CD4-positive, alpha-beta memory T cell (primary cell): ENCODE measurements at places on chromosomes 3 and 15. TPM values are rescaled to one million over a fixed set of nuclear protein-coding genes. Genes with fewer than 3 reads are reported as not detected.

Gene VPS39
- 114 TPM for total RNA-seq

Gene ZIC1
- not detected for total RNA-seq

DNA sequence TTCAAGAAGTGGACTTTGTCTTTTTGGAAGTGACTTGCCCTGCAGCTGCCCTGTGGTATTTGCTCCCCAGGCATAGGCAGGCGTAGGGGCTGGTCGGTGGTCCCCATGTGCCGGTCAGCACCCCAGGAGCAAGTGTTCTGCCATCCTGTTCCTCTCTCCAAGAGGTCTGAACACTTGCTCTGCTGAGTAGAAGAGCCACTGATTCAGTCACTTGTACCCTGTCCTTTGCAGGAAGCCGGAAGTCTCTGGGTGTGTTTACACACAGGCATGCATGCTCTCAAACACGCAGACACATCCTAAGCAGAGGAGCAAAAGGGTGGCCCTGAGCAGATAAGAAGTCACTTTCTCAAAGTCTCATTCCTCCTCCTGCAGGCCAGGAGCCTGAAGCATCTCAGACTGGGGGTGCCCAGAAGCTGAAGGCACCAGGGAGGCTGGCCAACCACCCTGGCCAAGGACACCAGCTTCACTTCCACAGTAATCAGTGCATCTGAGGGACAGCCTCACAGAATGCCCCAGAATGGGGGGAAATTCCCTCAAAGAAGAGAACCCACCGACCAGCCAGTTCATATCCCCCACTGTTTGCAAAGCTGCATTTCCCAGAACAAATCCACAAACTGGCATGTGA, 88.7 kb upstream of the POMGNT2 start:
- peak; percentile 57 for DNase-seq

DNA sequence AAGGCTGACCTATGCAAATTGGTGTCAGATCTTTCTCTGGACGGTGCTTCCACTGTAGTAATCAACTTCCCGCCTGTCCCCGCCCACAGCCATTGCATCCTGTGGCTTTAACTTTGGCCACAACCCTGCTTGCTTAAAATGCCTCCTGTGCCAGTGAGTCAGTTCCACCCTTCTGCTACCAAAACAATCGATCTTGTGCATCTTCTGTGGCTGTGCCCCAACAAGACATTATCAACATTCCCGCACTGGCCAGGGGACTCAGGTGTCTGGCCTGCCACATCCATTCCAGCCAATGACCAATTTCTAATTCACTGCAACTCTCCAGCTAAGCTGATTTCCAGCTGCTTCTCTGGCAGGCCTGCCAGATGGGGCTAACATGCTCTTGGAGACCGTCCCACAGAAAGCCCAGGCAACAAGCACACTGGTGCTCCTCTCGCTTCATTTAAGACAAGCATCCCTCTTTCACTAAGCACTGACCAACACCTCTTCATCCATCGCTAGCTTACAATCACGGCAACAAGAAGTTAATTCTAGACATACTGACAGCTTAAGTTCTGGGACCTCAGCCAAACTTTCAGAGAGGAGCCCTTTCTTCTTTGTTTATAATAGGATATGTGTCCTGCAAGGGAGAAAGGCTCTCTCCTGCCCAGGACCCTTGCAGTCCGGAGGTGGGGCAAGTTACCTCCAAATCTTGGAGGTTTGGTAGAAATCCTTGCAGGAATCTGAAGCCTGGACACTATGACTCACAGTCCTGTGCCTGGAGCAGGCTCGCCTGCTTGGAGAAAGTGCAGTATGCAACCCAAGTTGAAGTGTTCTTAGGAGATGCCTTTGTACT, 6.7 kb downstream of the CA12 start:
- DNase-seq, result no peak

DNA sequence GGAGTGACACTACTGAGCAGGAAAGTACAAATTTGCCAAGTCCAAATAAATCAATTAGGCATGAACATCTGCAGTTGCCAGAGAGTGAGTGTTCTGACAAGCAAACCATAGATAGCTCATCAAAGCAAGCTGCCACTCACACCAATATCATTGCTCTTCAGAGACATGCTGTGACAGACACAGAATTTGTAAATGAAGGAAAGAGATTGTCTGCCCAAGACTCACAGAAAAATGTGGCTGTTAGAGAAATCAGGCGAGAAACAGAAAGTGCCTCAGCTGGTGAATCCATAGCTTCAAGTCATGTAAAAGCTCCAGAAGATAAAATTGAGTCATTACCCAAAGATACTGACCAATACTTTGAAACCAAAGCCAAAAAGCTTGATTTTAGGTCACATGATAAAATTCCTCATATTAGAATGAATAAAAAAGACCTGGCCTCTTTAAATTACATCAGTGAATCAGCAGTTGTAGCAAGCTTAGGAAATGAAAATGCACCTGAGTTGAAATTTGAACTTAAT, 50.8 kb downstream of the CRYBG3 start:
- no peak for DNase-seq

DNA sequence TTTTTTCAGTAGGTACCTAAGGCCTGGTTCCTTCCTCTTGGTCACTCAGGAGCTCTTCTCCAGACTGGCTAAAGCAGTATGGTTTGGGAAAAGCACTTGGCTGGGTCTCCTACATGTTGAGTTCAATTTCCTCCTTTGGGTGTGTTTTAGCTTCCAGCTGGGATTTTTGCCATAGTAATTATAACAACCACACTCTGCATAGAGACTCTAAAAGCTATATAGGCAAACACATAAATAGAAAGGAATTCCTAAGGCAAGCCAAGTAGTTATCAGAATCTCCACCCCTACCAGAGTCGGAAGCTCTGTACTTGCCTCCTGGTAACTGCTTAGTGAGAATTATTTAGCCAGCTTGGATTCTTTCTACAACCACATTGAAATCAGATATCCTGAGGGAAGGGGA, 48.6 kb downstream of the FOXL2 start:
- no peak for DNase-seq

DNA sequence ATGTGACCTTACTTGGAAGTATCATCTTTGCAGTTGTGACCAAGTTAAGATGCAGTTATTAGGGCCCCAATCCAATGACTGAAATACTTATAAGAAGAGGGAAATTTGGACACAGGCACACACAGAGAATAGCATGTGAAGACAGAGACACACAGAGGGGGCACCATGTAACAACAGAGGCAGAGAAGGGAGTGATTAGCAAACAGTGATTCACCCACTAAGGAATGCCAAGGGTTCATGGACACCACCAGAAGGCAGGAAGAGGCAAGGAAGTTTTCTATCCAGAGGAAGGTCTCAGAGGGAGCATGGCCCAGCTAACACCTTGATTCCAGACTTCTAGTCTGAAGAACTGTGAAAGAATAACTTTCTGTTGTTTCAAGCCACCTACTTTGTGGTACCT, 25.0 kb downstream of the SIDT1 start:
- DNase-seq, result no peak
